AG09309 (cell line): ENCODE measurements at places on chromosomes 1 and 21.
A peak's percentile ranks its signal among the peaks of the same experiment; 100 is the strongest.

DNA sequence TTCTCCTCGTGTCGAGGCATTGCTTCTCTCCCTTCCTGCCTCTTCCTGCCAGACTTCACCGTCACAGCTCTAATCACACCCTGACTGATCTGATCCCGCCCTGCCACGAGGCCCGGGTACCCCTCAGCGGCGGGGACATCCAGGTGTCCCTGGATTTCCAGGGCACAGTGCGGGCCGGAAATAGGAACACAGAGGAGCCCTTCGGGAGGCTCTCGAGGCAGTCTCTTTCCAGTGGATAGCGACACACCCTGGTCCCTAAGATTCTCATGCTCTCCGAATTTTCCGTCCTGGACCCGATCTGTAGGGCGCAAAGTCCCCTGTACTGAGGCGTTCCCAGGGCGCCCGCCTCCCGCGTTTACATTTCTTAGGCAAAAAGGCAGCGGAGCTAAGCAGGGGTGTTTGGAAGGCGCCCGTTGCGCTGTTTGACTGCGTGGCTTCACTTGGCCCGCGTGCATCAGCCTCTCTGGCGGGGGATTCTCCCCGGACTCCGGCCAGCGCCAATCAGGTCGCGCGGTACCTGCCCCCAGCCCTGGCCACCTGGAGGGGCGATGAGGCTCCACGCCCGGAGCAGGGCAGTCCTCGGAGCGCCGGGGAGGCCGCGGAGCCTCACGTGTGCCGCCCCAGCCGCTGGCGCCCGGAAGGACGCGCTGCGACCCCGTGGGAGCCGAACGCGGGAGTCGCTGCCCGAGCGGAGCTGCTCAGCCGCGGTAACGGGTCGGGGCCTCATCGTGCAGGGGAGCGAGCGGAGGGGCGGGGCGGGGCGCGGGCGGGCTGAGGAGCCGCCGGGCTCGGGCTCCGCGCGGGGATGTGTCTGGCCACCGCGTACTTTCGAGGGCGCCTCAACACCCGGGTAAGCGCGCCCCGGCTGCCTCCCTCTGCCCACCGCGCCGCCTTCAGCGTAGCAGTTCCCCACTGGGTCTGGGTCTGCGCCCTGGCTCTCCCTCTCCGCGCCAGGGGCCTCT is at the start of gene FAM163A:
TSS of gene FAM163A (plus strand) at position 575 of the 962 bp plus-strand sequence. CDS start 69,807 bp downstream, outside the sequence.
- no peak for DNase-seq

GRCh38 chr1:33007190-33008050 is 29.3 kb downstream of the AK2 start:
- peak; percentile 79 for DNase-seq

DNA sequence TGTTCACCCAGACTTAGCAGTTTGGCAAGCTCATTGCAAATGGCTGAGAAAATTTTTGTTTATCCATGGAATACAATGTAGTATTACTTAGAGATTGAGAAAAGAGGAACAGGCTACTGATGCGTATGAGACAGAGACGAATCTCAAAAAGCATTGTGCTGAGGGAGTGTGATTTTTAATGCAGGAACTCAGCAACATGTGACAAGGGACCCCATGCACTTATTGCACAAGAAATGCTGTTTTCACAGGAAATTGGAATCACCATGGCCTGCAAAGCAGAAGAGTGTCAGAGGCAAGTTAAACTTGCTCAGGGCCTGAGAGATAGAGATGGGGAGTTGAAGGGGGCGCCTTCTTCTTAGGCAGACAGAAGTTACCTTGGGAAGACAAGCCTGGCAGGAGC is 32.6 kb upstream of the TLR5 start:
- DNase-seq, result no peak

DNA sequence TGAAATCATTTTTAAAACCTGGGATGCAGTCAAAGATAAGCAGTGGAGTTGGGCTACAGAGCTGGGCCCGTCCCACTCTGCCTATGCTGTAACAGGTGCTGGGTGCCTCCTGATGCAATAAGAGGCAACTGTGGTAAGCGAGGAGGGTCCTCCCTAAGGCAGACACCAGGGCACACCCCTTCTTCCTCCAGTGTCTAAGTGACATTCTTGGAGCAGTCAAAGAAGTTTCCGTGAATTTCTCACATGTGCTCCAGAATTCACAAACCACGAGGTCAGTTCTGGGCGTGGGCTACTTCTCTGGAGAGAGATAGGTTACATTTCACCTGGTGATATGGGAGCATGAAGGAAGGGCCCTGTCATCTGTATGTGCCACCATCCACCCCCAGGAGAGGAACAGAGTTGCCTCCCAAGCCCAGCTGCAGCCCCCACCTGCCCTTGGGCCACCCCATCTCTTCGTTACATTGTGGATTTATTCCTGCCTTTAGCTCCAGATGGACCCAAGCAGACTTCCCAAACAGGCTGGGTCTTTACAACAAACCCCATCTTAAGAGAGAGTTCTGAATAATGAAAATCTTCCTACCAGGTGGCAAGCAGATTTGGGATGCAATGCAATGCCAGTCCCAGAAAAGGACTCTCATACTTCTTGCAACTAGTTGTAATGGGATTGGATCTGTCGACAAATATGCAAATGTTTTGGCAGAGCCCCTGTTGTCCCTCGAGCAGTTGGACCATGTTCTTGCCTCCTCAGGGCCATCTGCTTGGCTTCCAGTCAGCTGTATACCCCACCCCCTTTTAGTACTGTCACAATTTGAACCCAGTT is 82.5 kb upstream of the CNTN2 start:
- DNase-seq, result no peak

DNA sequence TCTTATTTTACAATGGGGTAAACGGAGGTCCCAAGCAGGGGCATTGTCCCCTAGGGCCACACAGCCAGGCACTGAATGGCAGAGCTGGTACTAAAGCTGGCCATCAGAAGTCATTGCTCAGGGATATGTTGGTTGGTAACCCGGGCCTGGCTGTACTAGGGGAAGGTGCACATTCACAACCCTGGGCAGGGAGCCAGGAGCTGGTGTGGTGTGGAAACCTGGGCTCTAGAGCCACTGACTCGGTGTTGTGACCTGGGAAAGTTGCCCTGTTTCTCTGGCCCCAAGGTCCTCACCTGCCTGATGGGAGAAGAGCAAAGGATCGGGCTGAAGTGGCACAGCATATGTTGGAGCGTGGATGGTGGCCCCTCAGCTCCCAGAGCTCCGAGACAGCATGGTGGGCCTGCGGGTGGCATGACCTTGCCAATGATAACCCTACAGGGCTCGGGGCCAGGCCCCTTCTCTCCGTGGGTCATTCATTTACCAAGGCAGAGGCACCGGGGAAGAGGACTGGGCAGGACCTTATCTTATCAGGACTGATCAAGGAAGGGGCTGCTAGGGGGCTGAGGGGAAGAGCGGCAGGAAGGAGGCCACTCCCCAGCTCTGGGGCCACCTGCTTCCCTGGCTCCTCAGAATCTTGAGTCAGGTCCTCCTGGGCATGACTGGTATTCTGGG is 274.1 kb downstream of the TRABD2B start:
- no peak for DNase-seq

DNA sequence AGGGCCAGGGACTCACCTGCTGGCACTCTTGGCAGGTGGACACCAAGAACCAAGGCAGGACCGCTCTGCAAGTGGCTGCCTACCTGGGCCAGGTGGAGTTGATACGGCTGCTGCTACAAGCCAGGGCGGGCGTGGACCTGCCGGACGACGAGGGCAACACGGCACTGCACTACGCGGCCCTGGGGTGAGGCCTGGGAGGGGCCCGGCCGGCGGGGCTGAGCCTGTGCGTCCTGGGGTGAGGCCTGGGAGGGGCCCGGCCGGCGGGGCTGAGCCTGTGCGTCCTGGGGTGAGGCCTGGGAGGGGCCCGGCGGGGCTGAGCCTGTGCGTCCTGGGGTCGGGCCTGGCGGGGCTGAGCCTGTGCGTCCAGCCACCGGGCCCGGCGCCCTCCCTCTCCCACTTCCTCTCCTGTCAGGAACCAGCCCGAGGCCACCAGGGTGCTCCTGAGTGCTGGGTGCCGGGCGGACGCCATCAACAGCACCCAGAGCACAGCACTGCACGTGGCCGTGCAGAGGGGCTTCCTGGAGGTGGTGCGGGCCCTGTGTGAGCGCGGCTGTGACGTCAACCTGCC is 4.6 kb upstream of the MMP23B start:
- no peak for DNase-seq

GRCh38 chr1:183023146-183023600 is at the start of gene LAMC1:
Gene LAMC1 (plus strand): TSS chr1:183023420. CDS start chr1:183023717, 297 bp downstream.
- no peak for DNase-seq

DNA sequence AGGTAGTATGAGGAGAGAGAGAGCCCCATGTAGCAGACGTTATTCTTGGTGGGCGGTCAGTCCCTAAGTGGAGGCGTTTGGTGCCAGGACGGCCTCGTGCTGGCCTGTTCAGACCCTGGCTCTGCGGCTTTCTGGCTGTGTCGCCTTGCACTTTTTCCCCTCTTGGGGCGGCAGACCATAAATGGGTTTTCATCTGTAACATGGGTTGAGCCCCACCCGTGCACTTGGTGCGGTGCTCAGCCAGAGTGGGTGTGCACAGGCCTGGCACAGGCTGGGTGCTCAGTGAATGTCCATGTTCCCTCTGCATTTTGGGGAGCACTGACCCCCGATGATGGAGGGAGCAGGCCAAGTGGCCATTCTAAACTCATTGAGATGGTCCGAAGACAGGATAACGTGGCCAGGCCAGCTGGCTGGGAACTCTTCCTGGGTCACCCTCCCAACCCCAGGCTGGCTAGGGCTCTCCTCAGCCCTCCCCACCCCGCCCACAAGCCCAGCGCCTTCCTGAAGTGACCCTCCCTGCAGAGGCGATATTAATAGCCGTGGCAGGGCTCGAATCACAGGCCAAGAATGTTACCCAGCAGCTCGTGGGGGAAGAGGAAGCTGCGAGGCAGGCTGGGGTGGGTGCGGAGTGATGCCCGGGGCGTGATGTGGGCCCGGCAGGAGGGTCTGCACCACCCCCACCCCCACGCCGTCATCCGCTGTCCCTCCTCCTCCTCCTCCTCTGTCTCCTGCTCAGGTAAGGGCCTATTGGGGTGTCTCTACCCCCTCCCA is 78.5 kb downstream of the ARHGEF10L start:
- no peak for DNase-seq

DNA sequence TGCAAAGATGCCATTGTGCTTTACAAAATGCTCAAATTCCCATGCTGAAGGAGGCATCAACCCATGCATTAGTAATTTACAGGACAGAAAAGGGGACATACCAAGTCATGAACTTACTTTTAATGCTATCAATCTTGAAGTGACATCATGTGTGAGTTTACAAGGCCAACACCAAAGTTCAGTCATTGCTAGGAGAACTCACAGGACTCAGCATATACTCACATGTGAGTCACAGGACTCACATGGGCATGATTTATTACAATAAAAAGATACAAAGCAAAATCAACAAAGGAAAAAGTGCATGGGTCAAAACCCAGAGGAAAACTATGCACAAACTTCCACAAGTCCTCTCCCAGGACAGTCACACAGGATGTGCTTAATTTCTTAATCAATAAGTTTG is 1656.0 kb downstream of the MRPL39 start:
- no peak for DNase-seq

GRCh38 chr1:246355411-246356230 is 151.5 kb downstream of the SMYD3 start:
- DNase-seq, result no peak

DNA sequence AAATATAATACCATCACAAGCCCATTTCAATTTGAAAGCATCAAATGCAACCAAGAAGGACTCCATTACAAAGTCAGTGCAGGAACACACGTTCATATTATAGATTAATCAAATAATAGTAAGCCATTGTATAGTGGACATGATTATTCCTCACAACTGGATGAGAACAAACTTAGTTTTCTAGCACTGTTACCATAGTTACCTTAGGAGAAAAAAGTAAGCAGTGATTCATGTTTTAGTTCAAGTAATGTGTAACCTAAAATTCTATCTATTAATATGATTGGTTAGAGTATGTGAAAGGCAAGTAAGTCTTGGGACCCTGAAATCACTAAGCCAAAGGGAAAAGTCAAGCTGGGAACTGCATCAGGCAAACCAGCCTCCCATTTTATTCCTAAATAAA is 15.2 kb downstream of the SSX2IP start:
- no peak for DNase-seq

DNA sequence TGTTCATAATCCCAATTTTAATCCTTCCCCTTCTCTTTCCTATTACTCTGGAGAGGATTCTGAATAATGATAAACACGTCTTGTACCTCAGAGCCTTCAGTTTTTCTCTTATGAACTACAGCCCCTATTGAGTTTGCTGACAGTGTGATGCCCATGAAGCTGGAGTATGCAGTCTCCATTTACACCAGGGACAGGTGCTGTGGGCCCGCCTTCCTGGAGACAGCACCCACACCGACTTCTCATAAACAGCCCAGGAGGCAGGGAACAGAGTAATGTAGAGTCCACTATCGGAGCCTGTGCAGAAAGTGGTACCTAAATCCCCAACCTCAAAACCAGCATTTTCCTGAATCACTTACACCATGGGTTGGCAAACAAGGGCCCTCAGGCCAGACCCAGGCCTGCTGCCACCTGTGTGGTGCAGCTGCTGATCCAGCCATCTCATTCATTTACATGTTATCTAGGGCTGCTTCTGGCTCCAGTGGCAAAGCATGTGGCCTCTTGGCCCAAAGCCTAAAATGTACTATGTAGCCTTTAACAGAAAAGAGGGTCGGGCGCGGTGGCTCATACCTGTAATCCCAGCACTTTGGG is 95.1 kb upstream of the KRTAP19-8 start:
- DNase-seq, result no peak

DNA sequence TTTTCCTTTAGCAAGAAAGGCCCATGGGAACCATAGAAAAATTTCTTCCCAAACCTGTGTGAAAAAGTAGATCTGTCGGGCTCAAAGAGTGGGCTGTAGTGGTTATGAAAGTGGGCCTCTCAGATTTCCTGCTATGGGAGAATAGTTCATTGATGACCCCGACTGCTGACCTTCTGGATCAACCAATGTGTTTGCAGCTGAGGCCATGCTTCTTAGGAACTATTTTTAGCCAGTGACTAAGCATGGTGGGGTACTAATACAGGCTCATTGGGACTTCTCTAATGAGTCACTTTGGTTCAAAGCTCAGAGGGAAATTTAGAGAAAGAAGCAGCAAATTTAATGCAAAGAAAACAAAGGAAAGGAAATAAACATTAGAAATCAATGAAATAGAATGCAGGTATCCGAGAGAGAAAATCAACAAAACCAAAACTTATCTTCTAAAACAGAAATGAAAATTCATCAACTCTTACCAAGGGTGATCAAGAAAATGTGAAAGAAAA is 12.6 kb upstream of the PSMA5 start:
- DNase-seq, result peak; percentile 88

GRCh38 chr1:216500273-216500967 is 77.2 kb upstream of the USH2A start:
- no peak for DNase-seq

DNA sequence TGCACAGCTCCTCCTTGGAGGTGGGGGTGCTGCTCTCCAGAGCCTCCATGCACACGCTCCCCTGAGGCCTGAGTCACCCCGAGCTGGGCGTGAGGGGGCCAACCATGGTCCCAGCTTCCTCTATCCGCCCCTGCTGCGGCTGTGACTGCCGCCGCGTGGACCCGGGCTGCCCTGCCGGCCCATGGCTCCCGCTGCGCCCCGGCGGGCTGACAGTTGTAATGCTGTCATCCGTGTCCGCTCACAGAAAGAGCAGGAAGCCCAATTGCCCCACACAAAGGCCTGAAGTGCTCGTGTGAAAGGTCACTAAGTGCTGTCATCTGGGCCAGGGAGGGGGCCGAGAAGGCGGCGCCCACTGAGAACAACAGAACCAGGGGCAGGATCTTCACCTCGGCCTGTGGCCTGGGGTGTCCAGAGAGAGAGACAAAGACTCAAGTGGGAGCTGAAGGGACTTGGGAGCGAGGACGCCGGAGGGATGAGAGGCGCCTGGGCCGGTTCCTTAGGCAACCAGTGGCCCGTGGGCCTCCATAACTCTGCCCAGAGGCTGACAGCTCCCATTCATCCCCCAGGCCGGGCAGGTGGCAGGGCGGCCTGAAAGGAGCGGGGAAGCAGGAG is 31.5 kb downstream of the OLIG1 start:
- DNase-seq, result no peak
